ENCODE measurements at places on chromosomes 6 and 20. TPM values are rescaled to one million over a fixed set of nuclear protein-coding genes. Genes with fewer than 3 reads are reported as not detected.
A peak's percentile ranks its signal among the peaks of the same experiment; 100 is the strongest.

DNA sequence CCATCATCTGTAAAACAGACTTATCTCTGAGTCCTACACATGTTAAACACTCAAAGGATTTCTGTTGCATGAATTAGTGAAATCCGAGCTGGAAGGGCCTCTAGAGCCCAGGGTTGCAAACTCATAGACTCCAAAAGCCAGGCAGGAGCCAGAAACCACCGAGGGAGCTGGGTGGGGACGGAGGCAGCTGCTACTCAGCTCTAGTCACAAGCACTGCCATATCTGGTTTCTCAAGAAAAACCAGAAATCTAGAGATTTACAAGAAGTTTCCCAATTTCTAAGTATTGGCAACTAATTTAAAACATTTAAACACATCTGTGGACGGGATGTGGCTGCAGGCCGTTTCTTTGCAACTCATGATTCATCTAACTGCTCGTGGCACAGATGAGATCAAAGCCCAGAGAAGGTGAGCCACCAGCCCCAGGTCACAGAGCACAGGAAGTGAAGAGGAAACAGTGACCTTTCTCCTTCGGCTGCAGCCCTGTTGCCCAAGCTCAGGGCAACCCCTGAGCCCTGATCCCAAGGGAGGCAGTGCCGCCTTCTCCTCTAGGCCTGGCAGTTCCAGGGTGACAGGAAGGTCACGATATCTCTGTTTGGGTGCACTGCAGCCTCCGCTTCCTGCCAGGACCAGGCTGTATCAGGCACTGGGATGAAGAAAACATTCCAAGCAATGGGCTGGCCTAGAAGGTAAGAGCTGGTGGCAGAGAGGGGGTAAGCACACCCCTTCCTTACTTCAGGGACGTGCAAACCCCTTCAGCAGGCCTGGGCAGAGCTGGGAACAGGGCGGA is 26.4 kb upstream of the PTGIS start:
- DNase-seq, result peak; percentile 92

The CCM2L gene
- total RNA-seq, result not detected

GRCh38 chr20:49591217-49591865 is 23.4 kb upstream of the PTGIS start:
- DNase-seq, result peak; percentile 65

The SLC35F1 gene
- 0.14 TPM for total RNA-seq

- DNase-seq, result no peak
These were observed 14.5 kb downstream of the HMGN4 start for GRCh38 chr6:26552640-26553188.

The OR12D3 gene
- not detected for total RNA-seq

The OVOL2 gene
- not detected for total RNA-seq

GRCh38 chr6:3290149-3290930 is 31.6 kb downstream of the PSMG4 start:
- DNase-seq, result no peak

- DNase-seq, result no peak
These were observed 355.1 kb downstream of the HAO1 start for GRCh38 chr20:7585126-7585679.

The LY6G6D gene
- not detected for total RNA-seq

DNA sequence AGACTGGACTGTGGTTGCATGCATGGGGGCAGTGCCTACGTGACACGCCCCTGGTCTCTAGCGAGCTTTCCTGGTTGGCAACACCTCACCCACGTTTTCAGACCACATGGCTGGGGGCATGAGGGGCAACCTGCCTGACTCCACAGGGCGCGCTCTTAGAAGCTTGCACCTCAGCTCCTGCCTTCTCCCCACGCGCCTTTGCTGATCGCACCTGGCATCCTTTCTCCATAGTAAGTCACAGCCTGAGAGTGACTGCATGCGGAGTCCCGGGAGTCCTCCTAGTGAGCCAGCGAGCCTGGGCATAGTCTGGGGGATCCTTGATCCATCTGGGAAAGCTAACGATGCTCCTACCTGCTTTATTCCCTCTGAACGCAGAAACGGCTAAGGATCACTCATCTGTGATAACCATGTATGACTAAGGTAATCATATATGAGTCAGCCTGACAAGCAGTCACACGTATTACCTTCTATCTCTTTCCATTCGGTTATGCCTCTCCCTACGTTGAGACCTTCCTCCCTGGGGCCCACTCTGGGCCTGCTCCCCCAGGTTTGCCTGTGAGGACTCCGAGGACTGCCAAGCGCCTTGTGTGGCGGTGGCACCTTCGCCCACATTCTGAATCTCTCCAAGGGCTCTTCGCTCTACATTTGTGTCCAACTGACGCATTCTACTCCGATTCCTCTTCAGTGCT is 4.5 kb downstream of the TCFL5 start:
- DNase-seq, result no peak

GRCh38 chr6:80091506-80091905 is 15.0 kb upstream of the BCKDHB start:
- DNase-seq, result no peak

The LPIN3 gene
- 0.77 TPM for total RNA-seq

DNA sequence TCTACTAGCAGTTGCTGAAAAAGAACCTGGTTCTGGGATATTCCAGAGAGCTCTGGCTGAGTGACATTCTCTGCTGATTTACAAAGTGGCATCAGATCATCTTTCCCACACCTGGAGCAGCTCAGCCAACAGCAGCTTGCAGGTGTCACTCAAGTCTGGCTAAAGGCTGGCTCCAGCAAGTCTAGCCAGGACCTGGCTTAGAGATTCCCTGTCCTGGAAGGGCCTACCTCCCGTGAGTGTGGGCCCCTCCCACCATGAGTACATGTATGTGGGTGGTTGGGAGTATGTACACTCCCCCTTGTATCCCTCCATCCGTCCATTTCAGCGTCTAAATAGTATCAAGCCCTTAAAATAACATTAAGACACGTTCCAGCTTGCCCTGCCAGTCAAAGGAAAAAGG is 539.3 kb upstream of the ID4 start:
- no peak for DNase-seq

The ADIG gene
- not detected for total RNA-seq

DNA sequence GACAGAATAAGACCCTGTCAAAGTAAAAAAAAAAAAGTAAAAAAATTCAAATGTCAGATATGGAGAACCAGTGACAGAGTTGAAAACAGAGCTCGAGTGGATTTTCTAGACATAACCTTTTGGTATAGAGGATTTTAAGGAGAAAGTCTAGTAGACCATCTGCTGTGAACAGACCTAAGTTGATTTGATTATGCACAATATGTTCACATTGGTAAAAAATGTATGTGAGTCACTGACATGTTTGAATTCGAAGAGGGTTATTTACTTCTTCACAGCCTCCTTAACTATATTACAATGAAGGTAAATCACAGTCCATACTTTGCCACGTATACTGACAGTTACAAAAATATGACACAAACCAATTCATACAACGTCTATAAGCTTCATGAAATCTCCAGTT is 7.4 kb downstream of the TINAG start:
- DNase-seq, result no peak

DNA sequence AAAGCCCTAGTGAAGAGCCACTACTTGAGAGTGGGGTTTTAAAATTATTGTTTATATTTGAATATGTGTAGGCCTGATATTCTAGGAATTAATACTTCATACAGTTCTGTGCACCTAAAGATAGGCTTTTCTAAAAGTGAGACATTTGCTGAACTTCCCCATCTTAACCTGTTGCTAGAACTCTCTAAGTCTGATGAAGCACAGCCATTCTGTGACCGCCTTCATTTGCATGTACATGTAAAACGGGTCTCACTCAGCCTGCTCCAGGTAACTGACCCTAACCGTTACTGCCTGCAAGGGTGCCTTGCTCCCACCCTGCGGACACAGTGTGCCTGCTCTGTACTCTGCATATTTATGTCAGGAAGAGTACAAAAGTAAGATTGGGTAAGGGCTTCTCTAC is 44.3 kb upstream of the IRF4 start:
- no peak for DNase-seq

- no peak for DNase-seq
These were observed 93.7 kb downstream of the CDS2 start for GRCh38 chr20:5220321-5221060.

DNA sequence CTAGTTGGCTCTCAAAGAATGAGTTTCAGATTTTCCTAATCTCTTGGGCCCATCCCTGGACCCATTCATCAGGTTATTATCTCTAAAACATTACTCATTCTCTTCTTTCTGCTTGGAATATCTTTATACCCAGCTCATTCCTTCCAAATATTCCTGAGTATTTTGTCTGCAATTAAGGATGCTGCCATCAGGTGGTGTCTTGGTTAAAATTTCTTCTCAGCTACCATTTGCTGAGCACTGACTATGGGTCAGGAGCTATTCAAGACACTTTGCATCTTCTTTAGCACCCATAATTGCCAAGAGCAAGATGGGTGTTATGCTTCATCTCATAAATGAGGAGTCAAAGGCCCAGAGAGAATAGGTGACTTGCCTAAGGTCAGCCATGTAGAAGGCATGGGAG is 8.4 kb downstream of the SUN5 start:
- DNase-seq, result no peak

GRCh38 chr6:134482593-134483270 is 164.8 kb upstream of the SGK1 start:
- no peak for DNase-seq

GRCh38 chr20:5070570-5070969 is 49.2 kb downstream of the PCNA start:
- no peak for DNase-seq

- no peak for DNase-seq
These were observed 591.4 kb downstream of the CD109 start for GRCh38 chr6:74287441-74287840.

GRCh38 chr20:55103188-55103587 is 627.8 kb downstream of the DOK5 start:
- DNase-seq, result no peak

DNA sequence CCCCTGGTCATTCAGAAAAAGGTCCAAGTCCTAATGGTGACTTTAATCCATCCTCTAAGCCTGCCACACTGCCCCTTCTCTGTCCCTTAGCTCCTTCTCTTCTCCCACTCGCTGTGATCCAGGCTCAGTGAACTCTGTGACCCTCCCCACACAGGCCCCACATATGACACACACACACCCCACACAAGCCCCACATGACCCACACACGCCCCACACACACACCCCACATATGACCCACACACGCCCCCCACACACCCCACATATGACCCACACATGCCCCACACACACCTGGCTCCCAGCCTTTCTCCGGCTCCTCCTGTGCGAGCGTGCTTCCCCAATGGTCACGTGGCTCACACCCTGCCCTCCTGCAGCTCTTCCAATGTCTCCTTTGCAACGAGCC is 528.4 kb upstream of the AGPAT4 start:
- no peak for DNase-seq

- no peak for DNase-seq
These were observed 24.8 kb upstream of the MLIP start for GRCh38 chr6:54086439-54086838.

The HLA-DQA2 gene
- total RNA-seq, result not detected

The PAK5 gene
- not detected for total RNA-seq

GRCh38 chr6:89951574-89952104 is 57.4 kb downstream of the GJA10 start:
- DNase-seq, result no peak

DNA sequence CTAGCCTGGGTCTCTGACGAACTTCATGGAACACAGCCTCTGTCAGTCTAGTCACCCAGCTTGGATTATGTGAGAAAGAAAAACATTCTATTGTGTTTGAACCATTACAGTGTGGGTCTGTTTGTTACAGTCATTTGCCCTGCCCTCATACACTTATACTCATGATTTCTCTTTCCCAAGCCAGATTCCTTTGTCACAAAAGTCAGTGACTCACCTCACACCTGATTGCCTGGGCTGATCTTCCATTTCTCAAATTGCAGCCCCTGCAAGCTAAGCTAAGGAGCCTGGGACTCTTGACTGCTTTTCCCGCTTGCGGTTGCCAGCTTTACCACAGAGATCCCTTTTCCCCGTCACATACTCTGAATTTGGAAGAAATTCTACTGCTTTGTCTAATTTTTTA is 395.9 kb downstream of the SAMD5 start:
- DNase-seq, result no peak

DNA sequence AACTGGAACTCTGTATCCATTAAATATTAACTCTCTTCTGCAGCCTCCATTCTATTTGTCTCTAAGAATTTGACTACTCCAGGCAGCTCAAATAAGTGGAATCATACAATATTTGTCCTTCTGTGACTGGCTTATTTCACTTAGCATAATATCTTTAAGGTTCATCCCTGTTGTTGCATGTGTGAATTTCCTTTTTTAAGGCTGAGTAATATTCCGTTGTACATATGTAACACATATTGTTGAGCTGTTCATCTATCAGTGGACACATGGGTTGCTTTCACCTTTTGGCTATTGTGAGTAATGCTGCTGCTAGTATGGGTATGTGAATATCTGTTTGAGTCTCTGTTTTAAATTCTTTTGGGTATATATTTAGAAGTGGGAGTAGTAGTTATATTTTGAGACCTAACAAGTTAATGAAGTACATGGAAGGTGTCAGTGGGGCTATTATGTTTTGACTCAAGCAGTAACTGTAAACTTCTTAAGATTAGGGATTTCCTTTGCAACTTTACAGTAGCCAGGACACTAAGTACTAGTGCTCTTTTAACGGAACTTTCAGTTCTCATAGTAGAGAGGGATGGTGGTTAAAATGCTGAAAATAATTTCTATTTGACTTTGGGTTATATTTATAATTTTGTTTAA is 29.7 kb upstream of the TMEM217 start:
- DNase-seq, result no peak

- no peak for DNase-seq
These were observed 554.9 kb downstream of the MAFB start for GRCh38 chr20:40134176-40134575.

The SOX18 gene
- total RNA-seq, result not detected

GRCh38 chr6:161001421-161001820 is 9.9 kb downstream of the MAP3K4 start:
- no peak for DNase-seq

DNA sequence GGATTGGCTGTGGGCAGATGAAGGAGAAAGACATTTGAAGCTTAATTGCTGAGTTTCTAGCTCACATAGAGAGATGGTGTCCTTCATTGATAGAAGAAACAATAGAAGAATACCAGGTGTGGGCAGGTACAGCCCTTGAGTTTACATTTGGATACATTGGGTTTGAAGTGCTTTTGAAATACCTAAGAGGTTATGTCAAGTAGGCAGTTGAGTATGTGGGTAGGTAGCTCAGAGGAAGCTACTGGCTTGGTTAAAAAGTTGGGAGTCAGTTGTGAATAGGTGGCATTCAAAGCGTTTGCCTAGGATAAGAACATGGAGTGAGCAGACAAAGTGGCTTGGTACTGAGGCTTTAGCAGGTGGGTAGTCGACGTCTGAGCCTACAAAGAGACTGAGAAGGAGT is 25.0 kb downstream of the NDUFAF5 start:
- no peak for DNase-seq

GRCh38 chr6:14784596-14785492 is 461.0 kb upstream of the JARID2 start:
- DNase-seq, result peak; percentile 36

The OLIG3 gene
- 0.15 TPM for total RNA-seq

The GINM1 gene
- 16.0 TPM for total RNA-seq
